ENCODE measurements at places on chromosomes 16 and 17. TPM values are rescaled to one million over a fixed set of nuclear protein-coding genes. Genes with fewer than 3 reads are reported as not detected.

- DNase-seq, result no peak
These were observed 87.6 kb downstream of the MYH11 start for GRCh38 chr16:15769239-15769638.

Gene TEX19
- not detected for polyA plus RNA-seq

- DNase-seq, result no peak
These were observed 378.9 kb downstream of the WWOX start for GRCh38 chr16:78478267-78478861.

GRCh38 chr16:29107299-29107698, 122.4 kb downstream of the LAT start:
- no peak for DNase-seq

- DNase-seq, result no peak
These were observed 4.9 kb downstream of the SLFN14 start for GRCh38 chr17:35555691-35556090.

DNA sequence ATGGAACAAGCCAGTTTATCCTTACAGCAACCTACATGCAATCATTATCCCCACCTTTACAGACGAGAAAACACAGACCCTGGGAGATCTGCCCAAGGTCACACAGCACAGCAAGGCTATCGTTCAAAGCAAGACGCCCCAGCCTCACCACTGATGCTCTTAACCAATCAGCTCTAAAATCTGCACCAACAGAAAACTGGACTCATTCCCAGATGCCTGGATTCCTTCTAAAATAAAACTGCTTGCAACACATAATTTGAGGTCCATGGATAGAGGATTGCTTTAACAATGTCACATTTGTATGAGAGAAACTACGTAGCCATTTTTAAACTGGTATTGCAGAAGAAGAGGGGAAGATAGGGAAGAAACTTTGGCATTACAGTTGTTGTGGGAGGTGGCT, 6.8 kb downstream of the COTL1 start:
- no peak for DNase-seq

Gene ST6GALNAC2
- polyA plus RNA-seq, result 3.3 TPM

DNA sequence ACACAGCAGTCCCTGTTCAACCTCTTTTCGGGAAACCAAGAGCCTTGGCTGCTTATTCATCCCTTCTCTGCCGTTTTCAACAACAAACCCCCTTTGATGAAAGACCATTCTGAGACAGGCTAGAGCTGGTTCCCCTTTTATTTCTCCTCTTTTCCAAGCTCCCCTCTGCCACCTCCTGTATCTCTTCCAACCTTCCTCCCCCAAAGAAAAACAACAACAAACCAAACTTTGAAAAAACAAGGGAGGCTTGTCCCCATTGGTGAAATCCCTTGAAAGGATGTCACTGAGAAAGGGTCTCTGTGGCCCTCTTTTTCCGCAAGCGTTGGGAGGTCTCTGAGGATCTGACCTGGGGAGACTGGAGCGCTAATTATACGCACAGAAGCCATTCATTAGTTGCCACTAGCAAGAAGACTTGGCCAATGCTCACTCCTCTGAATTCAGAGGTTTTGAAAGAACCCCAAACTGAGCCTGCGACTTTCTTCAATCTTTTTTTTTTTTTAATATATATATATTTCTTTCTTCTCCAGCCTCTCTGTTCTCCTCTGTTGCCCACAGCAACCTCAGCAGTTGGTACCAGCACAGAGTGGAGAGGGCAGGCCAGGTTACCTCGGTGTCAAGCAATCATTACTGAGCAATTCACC, 101.4 kb downstream of the PITPNC1 start:
- DNase-seq, result no peak

GRCh38 chr16:11051879-11052808, 107.8 kb downstream of the CLEC16A start:
- DNase-seq, result no peak
